ENCODE measurements at places on chromosomes 16 and 17.
A peak's percentile ranks its signal among the peaks of the same experiment; 100 is the strongest.

DNA sequence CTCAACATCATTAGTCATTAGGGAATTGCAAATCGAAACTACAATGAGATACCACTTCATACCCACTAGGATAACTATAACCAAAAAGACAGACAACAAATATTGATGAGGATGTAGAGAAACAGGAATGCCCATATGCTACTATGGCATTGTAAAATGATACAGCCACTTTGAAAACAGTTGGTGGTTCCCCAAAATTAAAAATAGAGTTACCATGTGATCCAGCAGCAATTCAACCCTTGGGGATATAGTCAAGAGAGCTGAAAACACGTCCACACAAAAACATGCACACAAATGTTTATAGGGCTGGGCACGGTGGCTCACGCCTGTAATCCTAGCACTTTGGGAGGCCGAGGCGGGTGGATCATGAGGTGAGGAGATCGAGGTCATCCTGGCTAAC is 10.0 kb upstream of the PECAM1 start:
- no peak for DNase-seq

DNA sequence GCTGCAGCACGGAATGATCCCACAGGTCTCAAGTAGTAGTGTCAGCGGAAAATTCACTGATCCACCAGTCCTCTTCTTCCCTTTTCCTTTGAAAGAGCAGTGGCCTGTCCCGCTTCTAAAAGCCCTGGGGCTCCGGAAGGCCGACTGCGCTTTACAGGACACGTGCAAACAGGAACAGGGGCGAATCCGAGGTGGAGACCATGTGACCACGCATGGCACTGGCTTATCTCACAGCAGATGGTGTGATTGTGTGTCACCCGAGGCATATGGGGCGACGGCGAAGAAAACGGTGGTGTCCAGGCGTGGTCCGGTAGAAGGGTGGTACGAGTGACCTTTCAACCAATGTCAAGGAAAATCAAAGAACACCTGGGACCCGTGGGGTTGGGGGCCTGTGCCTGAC is 12.0 kb upstream of the KCNJ18 start:
- DNase-seq, result no peak

- no peak for DNase-seq
Observed at GRCh38 chr16:9338068-9338467, 246.6 kb downstream of the HAPSTR1 start.

- peak; percentile 23 for DNase-seq
Observed at GRCh38 chr17:72421128-72422092, 300.6 kb downstream of the SOX9 start.

DNA sequence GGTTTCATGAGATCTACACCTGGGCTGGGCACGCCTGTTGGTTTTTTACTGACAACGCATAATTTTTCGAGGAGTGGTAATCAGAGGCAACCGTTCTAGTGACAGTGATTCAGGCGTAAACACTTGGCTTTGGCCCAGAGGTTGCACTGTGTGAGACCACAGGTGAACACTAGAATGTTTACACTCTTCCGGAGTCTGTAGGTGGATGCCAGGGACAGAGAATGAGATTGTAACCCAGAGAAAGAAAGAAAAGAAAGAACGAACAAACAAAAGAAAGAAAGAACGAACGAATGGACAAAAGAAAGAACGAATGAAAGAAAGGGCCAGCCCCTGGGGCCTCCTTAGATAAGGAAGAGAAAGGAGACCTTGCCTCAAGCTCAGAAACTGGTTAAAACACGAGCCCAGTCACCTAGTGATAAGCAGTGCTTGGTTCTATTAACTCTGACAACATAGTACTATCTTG is 113.2 kb downstream of the PRKCB start:
- DNase-seq, result no peak

GRCh38 chr16:56617212-56618085 is 8.1 kb upstream of the MT1E start:
- peak; percentile 62 for DNase-seq

DNA sequence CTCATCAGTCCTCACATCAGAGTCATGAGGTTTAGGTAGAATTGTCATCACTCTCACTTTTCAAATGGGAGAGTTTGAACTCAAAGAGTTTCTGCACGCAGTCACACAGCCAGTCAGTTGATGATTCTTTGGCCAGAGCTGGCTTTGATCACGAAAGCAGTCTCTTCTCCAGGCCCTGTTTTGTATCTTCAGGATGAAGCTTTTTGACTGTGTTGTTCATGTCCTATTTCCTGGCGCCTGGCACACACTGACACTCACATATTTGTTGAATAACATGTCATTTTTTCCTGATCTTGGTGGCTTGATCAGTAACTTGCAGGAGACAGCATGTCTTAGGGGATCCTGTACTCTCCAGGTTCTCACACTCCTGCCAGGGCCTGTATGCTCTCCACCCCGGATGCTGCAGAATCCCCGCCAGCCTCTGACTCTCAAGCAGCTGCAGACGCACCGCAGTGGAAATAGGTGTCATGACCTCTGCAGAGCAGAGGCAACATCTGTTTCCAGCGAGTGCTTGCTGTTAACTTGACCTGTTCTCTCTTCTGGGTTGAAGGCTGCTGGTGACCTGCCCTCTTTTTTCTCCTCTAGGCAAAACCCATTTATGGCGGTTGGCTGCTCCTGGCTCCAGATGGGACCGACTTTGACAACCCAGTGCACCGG is 33.0 kb downstream of the MPRIP start:
- no peak for DNase-seq

DNA sequence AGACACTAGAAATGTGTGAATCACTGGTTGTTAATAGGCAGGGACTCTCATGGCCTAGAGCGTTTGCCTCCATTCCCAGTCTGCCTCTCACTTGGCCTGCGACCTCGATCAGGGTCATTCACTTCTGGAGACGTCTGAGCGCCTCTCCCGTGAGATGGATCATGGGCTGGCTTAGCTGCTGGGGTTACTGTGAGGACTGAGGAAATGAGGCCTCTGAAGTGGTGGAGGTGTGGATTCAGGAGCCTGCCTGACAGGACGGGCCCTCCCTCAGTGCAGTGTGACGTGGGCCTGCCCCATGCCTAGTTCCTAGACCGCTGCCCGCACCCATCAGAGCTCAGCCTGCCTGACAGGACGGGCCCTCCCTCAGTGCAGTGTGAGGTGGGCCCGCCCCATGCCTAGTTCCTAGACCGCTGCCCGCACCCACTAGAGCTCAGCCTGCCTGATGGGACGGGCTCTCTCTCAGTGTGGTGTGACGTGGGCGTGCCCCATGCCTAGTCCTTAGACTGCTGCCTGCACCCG is 61.9 kb downstream of the BANP start:
- no peak for DNase-seq

DNA sequence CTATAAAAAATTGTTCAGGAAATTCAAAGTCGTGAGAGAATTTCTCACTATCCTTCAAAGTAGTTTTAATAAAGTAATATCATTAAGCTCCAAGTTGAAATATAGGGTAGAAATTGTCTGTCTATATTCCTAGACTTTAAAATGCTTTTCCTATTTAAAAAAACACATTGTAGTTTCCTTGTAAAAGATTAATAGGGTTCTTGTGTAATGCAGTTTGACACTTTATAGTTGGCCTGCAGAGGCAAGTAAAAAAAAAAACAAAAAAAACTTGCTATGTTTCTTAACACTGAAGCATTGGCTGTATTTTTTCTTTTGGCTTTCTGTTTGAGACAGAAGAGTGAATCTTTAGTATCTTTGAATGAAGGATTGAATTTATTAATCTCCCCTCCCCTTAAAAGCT is 17.4 kb downstream of the CPD start:
- DNase-seq, result no peak

DNA sequence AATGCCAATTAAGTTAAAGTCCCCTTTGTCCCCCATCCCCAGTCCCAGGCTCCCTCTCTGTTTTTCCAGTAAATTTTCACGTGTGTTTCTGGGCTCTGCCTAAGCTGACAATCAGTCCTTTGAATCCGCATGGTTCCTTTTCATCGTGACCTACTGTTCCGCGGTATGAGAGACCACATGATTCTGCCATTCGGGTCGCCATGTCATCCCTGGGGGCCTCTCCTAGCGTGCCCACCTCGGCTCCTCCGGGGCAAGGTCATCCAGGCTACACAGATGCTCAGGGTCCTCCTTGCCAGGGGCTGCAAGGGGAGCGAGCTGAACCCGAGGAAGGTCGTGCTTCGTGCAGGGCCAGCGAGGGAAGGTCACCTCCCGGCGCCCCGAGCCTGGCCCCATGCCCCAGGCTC is 157.6 kb downstream of the RAB11FIP4 start:
- no peak for DNase-seq

DNA sequence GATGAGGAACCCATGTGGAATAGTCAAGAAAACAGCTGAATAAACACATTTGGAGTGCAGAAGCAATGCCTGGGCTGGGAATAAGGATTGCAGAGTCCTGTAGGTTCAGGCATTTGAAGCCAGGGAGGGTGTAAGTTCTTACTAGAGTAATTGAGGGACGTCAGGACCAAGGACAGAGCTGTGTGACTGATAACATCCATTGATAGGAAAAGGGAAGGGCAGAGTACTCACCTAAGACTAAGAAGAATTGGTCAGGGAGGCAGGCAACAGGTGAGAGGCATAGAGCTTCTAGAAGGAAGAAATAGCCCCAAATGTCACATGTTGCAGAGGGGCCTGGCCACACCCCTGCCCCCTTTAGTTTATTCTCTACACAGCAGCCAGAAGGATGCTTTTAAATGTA is 79.8 kb upstream of the TMEM132E start:
- no peak for DNase-seq

- no peak for DNase-seq
Observed at GRCh38 chr17:6435051-6435450, at the start of gene AIPL1. TSS of gene AIPL1 (minus strand) at chr17:6435121. CDS start at chr17:6435104, 17 bp downstream.

GRCh38 chr16:90009172-90009899 is 9.9 kb downstream of the DBNDD1 start:
- no peak for DNase-seq

- DNase-seq, result no peak
Observed at GRCh38 chr17:4156750-4157381, 13.9 kb downstream of the CYB5D2 start.

GRCh38 chr17:1743088-1743439 is 393 bp downstream of the SERPINF2 start:
- DNase-seq, result no peak

DNA sequence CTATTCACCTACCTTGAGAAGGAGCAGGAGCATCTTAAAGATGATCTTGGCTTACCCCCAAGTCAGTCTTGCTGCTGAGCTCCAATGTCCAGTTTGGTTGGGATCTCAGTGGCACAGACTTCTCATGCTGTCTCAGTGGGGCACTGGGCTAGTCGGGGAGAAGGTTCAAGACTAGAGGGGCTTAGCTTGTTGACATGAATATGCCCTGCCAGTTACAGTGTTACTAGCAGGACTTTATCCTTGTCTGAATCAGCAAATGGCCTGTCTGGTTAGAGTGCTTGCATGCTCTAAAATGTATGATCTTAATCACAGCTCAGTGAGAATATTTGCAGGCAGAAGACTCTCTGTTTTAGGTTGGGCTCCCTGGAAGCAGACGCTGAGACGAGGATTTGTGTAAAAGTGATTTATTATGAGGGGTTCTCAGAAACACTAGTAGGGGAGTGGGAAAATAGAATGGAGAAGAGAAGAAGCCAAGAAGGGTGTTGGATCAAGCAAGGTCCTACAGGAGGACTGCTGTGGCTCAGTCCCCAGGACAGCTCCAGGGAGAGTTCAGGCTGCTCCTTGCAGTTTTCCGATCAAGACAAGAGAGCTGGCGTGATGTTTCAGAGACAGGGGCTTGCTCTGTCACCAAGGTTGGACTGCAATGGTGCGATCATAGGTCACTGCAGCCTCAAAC is 150.4 kb upstream of the HS3ST2 start:
- no peak for DNase-seq

GRCh38 chr16:28103516-28104170 is 40.1 kb upstream of the GSG1L start:
- DNase-seq, result no peak

- no peak for DNase-seq
Observed at GRCh38 chr17:42525221-42525620, 10.8 kb upstream of the NAGLU start.

GRCh38 chr16:47966325-47966724 is 189.5 kb downstream of the ABCC12 start:
- no peak for DNase-seq

GRCh38 chr17:33509331-33509730 is 216.2 kb upstream of the ASIC2 start:
- no peak for DNase-seq

DNA sequence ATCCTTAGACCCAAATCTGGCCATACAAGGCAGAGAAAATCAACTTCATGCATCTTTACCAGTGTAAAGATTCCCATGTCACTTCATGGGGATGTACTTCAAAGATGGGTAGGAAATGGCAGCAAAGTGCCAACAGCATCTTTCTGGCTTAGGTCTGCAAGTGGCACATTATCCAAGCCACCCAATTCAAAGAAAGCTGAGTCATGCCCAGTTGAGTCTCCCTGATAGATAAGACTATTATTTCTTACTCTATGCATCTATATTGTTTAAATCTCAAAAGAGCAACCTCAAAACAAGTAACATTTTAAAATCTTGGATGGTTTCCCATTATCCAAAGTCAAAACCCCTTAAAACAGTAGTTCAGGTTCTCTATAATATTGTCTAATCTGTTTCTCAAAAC is 61.2 kb upstream of the HSBP1 start:
- no peak for DNase-seq

- DNase-seq, result no peak
Observed at GRCh38 chr16:3734758-3735221, 17.5 kb upstream of the TRAP1 start.

DNA sequence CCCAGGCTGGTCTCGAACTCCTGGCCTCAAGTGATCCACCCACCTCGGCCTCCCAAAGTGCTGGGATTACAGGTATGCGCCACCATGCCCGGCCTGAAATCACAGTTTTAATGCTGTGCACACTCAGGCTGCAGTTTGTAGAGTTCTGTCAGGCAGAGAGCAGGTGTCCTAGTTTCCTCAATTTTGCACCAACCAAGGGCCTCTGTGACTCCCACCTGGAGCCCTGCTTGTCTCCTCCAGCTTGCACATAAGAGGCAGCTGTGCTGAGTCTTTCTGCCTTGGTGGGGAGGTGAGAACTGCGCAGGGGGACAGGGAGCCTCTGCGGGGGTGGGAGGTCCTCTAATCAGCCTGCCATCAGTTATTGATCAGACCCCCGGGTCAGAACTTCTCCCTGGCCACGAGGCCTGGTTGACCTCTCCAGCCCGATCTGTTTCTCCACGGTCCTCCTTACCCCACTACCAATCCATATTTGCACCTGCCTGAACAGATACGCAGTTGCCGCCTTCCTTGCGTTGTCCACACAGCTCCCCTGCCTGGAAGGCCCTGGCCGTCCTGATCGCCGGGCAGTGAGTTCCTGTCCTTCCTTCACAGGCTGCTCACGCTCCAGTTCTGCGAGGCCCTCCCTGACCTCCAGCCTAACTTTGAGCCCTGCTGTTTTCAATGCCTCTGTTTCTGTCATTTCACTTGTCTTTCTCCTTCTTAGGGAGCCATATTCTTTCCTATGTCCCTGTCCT is 48.1 kb upstream of the SIAH1 start:
- DNase-seq, result no peak

All from stimulated activated CD8-positive, alpha-beta memory T cell treated with anti-CD3 and anti-CD28 coated beads, Interleukin-15, amount 100 ng/mL, for 48 hours (primary cell).